Smooth muscle cell of bladder (primary cell): ENCODE measurements at places on chromosomes 12 and 14. TPM values are rescaled to one million over a fixed set of nuclear protein-coding genes. Genes with fewer than 3 reads are reported as not detected.

The ZC2HC1C gene
- total RNA-seq = 0.57 and 1.1 TPM in 2 replicates

The RPL10L gene
- not detected in 2 replicates for total RNA-seq

The POMT2 gene
- 9.0 and 9.9 TPM in 2 replicates for total RNA-seq

The SMCO2 gene
- 0.14 TPM in 1 of 2 replicates, not detected in the other for total RNA-seq

The HCAR1 gene
- under 0.01 and 0.09 TPM in 2 replicates for total RNA-seq

The KCNA1 gene
- under 0.01 TPM in 1 of 2 replicates, not detected in the other for total RNA-seq

The RDH16 gene
- 0.09 and 0.14 TPM in 2 replicates for total RNA-seq

The AICDA gene
- total RNA-seq = not detected in 2 replicates

The KRT81 gene
- under 0.01 and 0.28 TPM in 2 replicates for total RNA-seq

The IL22 gene
- not detected in 2 replicates for total RNA-seq

The LRR1 gene
- total RNA-seq = 9.1 and 10.0 TPM in 2 replicates

The LRRC10 gene
- under 0.01 TPM in 1 of 2 replicates, not detected in the other for total RNA-seq

The DENND5B gene
- 6.7 and 9.3 TPM in 2 replicates for total RNA-seq

The B4GALNT3 gene
- total RNA-seq = under 0.01 TPM in 1 of 2 replicates, not detected in the other

The C12orf54 gene
- not detected in 2 replicates for total RNA-seq

The LRRIQ1 gene
- 0.14 and 0.28 TPM in 2 replicates for total RNA-seq

The AHNAK2 gene
- total RNA-seq = 59.3 and 96.1 TPM in 2 replicates

The CDCA3 gene
- 2.0 and 2.1 TPM in 2 replicates for total RNA-seq

The CLEC1A gene
- total RNA-seq = 0.09 TPM in 1 of 2 replicates, not detected in the other

The SOAT2 gene
- 0.09 TPM in 1 of 2 replicates, not detected in the other for total RNA-seq

The ACOT6 gene
- total RNA-seq = not detected in 2 replicates

The SLC17A8 gene
- total RNA-seq = not detected in 2 replicates

The RAD51AP1 gene
- total RNA-seq = 1.3 and 1.7 TPM in 2 replicates

The LGR5 gene
- total RNA-seq = not detected in 2 replicates

The BCL2L2 gene
- 12.8 and 13.2 TPM in 2 replicates for total RNA-seq

The ENDOU gene
- total RNA-seq = not detected in 2 replicates

The RTL1 gene
- not detected in 2 replicates for total RNA-seq

The ZNF385A gene
- total RNA-seq = 0.71 and 1.5 TPM in 2 replicates

The PAPLN gene
- total RNA-seq = 1.8 and 2.4 TPM in 2 replicates

The NFYB gene
- total RNA-seq = 25.7 and 36.1 TPM in 2 replicates

The ZBTB39 gene
- 2.8 and 3.6 TPM in 2 replicates for total RNA-seq

The LTBR gene
- 52.3 and 71.6 TPM in 2 replicates for total RNA-seq

The ZDHHC22 gene
- not detected in 2 replicates for total RNA-seq

The RAB3IP gene
- 3.1 and 6.3 TPM in 2 replicates for total RNA-seq

The L2HGDH gene
- 2.7 and 3.9 TPM in 2 replicates for total RNA-seq

The MYH7 gene
- not detected in 2 replicates for total RNA-seq

The GPD1 gene
- total RNA-seq = not detected in 2 replicates
